Endothelial cell (in vitro differentiated cells): ENCODE measurements at places on chromosomes 2 and 18. TPM values are rescaled to one million over a fixed set of nuclear protein-coding genes. Genes with fewer than 3 reads are reported as not detected.

DNA sequence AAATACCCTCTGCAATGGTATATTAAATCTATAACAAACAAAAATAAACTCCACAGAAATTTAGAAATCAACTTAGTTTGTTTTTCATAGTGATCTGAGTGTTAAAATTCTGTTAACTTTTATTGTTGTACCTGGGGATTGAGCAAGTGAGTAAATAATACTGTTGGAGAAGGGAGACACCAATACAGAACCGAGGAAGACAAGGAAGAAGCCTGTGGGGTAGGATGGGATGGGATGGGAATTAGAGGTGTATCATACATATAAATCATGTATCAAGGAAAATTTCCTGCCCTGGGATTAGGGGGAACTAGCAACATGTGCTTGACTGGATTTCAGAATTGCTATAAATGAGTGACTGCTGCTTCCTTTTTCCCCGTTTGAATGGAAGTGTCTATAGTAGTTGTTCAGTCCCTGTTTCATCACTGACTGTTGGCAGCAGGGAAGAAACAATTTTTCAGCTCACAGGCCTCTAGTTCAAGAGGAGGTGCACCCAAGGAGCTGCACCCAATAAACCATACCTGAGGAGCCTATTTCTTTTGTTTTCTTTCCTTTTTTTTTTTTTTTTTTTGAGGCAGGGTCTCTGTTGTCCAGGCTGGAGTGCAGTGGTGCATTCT, 53.1 kb downstream of the SP110 start:
- H3K4me3 ChIP-seq: no peak overlapping the region
- no peak overlapping the region for H3K27ac ChIP-seq
- no peaks in the 10 kb centered on the region for H3K27me3 ChIP-seq
- H3K36me3 ChIP-seq: no peaks in the 10 kb centered on the region

GRCh38 chr2:141392517-141393213, 738.2 kb downstream of the LRP1B start:
- H3K4me3 ChIP-seq: no peak overlapping the region
- no peaks in the 10 kb centered on the region for H3K27me3 ChIP-seq
- no peaks in the 10 kb centered on the region for H3K4me1 ChIP-seq
- no peak for DNase-seq
- H3K27ac ChIP-seq: no peak overlapping the region

GRCh38 chr2:170265321-170265720, 87.4 kb downstream of the MYO3B start:
- peaks cover 4% of the 10 kb centered on the region for H3K36me3 ChIP-seq
- H3K27me3 ChIP-seq: peaks cover 1% of the 10 kb centered on the region
- H3K4me3 ChIP-seq: no peak overlapping the region

CFAP53 gene
- 0.56 TPM for total RNA-seq

RAB6C gene
- 1.4 TPM for total RNA-seq

PRKAG3 gene
- total RNA-seq: not detected
